Right cardiac atrium (tissue), 5 donors: ENCODE measurements at places on chromosomes 6 and 20.

- DNase-seq = no peak
Observed at GRCh38 chr6:88763160-88763559, 200.3 kb downstream of the RNGTT start.

DNA sequence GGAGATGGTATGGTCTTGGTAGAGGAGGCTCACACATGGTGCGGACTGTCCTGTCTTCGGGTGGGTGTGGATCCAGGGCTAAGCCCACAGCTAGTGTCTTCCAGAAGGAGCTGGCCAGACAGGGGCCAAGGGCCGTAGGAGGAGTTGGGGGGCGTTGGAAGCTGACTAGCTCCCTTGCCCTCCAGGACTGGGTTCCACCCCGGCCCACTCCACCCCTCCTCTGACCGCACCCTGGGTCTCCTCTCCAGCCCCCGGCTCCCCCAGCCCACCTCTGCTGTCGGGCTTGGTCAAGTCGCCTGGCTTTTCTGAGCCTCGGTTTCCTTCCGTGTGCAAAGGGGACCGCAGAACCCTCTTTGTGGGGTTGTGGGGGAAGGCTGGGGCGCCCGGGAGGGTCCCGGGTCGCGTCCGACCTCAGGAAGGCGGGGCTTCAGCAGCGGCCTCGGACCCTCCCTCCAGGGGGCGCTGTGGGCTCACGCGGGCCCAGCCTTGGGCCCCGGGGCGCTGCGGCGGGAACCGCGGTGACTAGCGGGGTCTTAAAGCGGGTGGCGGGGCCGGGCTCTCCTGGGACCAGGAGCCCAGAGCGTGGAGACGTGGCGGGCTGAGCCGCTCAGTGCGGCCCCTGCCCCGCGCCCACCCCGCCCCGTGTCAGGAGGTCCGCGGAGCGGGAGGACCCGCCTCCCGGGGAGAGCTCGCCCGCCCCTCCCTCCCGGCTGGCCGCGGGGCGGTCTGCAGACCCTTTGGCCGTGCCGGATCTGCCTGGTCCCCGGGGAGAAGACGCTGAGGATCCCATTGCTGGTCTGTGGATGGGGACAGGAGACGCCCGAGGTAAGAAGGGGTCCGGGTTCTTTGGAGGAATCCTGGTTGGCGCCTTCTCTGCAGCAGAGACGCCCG, 5.4 kb downstream of the NPBWR2 start:
- DNase-seq = peak; percentile 31

- no peak for DNase-seq
Observed at GRCh38 chr6:34679552-34680253, 16.9 kb downstream of the ILRUN start.

DNA sequence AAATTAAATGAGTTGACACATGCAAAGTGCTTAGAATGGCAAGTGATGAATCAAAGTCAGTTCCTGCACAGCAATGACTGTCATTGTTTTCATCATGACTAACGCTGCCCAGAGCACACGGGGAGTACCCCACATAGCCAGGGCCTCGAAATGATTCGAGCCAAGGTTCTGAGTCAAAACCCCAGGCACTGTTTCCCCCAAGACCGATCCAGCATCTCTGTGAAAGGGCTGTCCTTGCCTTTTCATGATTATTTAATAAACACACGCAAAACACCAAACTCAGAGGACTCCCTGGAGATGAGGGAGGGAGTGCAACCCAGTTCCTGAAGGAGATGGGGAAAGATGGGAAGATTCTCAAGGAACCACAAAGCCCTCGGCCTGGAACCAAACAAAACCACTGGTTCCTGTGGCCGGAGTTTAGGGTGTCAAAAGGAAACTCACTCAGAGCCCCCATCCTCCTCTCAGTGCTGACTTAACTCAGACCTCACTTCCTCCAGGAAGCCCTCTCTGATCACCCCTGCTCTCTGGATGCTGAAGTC, 3.8 kb downstream of the PREX1 start:
- no peak for DNase-seq

DNA sequence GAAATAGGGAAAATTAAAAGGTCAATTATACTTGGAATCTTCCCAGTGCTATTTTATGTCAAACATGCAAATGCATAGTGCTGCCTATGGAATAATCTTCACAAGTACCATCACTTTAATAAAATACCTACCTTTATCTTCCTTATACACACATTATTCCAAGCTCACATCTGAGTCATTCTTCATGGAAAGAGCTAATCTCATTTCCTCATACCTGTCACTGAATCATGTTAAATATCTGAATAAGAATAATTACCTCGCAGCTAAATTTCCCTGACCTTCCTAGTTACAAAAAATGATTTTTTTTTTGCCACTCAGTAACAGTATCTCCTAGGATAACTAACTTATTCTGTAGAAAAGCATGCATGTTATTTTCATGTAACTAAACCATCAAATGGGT, 661.4 kb upstream of the HS3ST5 start:
- no peak for DNase-seq

DNA sequence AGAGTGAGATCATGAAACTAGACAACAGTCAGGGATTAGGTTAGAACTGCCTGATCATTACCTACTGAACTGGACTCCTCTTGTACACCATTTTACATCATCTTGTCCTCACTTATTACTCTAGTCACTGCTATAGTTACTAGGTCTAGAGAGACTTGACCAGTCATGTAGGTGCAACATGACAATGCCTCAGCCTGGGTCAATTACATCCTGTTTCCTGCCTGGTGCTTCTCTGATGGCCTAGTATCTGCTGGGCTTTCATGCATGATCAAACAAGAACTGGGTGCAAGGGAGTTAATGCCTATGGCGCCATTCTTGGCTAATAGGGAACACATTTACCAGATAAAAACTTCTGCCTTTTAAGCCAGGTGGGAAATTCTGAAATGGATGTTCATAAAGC, 39.2 kb upstream of the MMS22L start:
- DNase-seq = no peak

- DNase-seq = no peak
Observed at GRCh38 chr6:17277256-17277655, 3.9 kb upstream of the RBM24 start.

DNA sequence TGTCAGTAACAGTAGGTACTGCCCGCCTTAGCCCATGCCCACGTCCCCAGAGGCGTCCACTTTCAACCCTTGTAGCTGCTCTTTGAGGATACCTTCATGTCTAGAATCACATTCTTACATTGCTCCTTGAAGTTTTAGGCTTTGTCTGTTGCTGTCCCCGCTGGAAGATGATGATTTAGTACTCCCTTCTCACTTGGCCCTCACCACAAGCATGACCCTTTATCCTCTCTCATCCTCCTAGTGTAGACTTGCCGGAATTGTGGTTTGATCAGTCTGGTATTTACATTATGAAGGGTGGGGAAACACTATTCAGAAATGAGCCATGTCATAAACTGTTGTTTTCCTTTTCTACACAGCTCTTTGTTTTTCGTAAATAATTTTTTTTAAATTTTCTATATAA, 87.4 kb downstream of the ARID1B start:
- DNase-seq = no peak

DNA sequence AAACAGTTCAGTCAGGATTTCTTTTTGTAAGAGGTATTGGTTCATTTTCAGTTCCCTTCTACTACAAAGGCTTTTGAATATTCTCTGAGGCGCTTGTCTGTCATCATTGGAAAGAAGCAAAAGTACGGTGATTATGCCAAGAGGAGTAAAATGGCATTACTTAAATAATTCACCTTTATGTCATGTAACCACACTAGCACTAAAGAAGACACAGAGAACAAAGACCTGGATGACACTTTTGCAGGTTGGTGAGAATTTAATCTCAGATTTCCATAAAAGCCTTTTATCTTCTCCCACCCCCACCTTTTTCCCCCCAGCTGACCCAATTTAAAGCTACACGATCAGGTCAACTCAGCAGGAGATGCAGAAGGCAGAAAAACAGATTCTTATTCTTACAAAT, 451.8 kb downstream of the HACE1 start:
- DNase-seq = no peak

DNA sequence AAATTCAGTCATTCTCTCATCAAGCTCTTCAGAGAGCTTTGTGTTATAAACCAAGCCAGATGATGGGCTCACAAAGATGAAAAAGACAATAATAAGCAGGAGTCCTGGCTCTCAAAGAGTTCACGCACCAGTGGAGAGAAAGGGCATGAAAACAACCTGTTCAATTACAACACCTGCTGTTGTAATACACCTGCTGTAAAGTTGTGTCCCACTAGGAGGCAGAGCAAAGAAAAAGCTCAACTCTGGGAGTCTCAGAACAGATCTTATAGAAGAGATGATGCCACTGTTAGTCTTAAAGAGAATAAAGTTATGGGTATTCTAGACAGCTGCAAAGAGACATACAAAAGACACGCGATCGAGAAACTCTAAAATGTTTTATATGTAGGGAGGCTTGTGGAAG, 100.6 kb downstream of the DCDC2 start:
- no peak for DNase-seq

- no peak for DNase-seq
Observed at GRCh38 chr6:150922137-150922536, 56.6 kb downstream of the MTHFD1L start.

GRCh38 chr6:107987805-107988204, 29.8 kb upstream of the SEC63 start:
- no peak for DNase-seq

DNA sequence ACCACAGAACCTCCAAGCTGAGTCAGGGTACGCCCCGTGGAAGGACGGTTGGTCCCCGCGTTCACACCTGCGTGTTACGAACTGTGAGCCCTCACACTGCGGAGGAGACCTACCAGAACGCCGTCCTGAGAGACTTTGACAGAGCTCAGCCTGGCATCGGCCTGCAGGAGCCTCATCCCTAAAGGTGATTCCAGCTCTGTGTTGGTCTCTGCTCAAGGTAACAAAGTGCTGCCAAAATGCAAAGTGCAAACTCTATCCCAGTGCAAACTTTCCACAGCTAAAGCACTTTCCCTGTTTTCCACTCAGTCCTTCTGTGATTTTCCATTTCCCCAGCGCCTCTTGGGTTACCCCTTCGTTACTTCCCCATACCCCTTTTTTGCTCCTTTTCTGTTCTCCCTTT, 8.6 kb upstream of the ZBTB46 start:
- no peak for DNase-seq

- DNase-seq = no peak
Observed at GRCh38 chr6:82441047-82441855, 77.6 kb downstream of the TPBG start.

- DNase-seq = no peak
Observed at GRCh38 chr6:4727671-4728435, 48.4 kb upstream of the CDYL start.

DNA sequence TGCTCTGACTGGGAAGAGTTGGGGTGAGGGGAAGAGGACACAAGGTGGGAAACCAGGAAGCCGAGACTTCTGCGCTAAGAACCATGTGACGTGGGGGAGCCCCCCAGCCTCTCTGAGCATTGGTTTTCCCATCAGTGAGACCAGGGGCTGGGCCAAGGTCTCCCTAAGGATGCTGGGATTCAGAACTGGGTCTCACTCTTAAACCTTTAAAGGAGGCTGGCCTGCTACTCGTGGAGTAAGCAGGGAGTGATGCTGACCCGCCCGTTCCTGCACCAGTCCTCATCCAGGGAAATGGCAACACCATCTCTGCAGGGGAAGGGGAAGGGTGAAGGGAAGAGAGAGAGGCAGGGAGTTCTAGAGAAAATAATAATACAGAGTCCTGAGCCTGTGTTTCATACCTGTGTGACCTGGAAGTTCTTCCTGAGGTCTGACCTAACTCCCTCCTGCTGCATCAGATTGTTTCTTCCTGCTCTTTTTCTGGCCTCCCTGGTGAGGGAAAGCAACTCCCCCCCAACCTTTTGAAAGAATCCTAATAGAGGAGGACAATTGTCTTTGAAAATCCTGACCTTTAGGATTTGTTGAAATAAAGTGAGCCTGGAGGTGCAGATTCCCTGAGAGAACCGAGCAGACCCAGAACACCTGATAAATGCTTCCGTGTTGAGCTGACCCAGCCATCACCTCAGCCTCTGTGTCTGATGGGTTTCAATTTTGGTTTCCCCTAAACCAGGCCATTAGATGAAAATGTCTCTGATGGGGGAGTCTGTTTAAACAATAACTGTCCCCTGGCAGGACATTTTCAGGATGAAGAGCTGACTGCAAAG, 3.0 kb upstream of the GRM4 start:
- no peak for DNase-seq

DNA sequence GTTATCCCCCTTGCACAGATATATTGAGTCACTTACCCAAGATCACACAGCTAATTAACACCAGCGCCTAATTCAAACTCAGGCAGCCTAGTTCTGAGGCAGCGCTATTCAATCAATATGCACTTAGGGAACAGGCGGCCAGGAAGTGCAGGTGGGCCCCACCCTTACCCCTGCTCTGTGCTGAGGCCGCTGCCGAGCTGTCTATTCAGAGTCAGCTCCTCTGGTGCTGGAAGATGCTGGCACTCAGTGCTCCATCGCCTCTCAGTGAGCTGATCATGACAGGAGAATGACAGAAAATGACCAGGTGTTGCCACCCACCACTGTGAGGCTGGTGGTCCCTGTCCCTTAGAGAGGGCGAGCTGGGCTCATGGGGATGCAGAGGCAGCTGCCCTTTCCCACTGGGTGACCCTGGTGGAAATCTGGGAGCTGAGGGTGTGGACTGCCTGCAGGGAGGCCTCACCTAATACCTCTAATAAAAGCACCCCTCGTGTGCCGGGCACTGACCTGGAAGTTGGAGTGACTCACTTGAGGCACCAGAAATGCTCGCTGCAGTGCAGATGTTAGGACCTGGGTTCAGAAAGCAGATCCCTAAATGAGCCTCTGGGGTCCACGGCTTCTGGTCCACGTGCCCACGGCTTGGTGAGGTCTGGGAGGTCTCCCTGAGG, 42.5 kb upstream of the CD93 start:
- DNase-seq = no peak

- no peak for DNase-seq
Observed at GRCh38 chr20:48490961-48491831, 336.6 kb downstream of the PREX1 start.

GRCh38 chr6:44646355-44646754, 258.8 kb downstream of the CDC5L start:
- DNase-seq = no peak

GRCh38 chr20:52668626-52669025, 303.5 kb upstream of the TSHZ2 start:
- no peak for DNase-seq
